ENCODE measurements at places on chromosomes 11 and 22.

GRCh38 chr11:54558919-54559318, 44.9 kb downstream of the OR4C46 start:
- DNase-seq: no peak

GRCh38 chr11:11280826-11281225, 72.2 kb downstream of the CSNK2A3 start:
- no peak for DNase-seq

DNA sequence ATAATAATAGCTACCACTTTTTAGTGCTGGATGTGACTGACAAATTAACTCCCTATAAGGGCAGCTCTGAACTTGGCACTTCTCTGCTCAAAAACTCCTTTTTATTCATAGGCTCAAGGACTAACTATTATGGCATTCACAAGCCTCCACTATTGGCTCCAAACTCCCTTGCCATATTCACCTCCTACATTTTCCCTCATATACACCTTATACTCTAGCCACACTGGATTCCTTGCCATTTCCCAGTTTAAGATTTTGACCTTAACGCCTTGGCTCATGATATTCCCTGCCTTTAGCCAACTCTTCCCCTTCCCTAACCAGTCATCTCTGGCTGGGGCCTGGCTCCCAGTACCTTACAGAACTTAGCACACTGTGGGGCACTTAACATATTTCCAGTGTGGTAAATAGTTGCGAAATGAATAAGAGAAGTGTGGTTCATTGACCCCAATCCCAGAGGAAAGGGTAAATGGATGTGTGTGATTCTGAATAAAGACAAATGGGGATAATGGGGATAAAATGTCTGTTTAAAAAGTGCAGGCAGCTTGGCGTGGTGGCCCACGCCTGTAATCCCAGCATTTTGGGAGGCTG, 40.0 kb upstream of the SORL1 start:
- no peak for DNase-seq

DNA sequence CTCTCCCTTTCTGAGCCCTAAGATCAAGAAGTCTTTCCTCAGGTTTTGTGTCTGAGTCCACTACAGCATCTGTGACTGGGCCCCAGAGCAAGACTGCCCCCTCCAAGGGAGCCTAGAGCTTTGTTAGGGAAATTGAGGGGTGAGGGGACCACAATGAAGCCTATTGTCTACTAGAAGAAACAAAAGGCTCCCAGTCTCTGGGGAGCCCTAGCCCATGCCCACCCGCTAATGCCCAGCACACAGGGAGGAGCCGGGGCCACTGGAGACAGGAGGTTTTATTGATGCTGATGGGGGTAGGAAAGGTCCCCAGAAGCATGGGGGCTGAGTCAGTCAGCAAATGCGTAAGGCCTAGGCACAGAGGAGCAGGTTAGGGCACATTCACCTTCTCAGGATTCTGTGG, 14.0 kb downstream of the RHOG start:
- DNase-seq: no peak

DNA sequence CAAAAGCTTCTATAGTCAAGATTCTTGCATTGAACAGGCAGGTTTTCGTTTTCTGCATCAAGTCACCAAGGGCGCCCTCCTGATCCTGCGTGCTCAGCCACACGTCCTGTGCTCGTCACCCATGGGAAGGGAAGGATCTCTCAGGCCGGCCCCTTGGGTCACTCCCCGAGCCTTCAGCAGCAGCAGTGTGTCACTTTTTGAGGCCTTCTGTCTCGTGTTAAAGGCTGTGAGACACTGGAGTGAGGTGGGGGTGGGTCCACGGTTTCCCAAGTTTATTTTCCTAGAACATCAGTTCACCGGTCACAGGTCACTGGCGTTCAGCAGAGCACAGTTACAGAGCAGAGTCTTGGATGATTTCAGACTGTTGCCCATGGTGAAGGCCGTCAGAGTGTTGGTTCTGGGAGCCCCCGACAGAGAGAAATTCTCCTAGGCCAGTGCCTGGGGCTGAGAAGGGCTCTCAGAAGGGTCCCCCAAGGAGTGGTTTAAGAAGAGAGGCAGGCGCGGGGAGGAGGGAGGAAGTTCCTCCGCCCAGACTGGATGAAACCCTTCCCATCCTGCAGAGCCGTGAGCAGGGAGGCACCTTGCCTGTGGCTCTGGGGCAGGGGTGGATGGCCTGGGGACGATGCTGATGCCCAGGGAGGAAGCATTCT, 13.5 kb upstream of the ADORA2A start:
- no peak for DNase-seq

- no peak for DNase-seq
Measured at GRCh38 chr11:65428578-65429067, 6.0 kb downstream of the NEAT1 start.

- no peak for DNase-seq
Measured at GRCh38 chr22:39251762-39252460, 7.1 kb upstream of the PDGFB start.

DNA sequence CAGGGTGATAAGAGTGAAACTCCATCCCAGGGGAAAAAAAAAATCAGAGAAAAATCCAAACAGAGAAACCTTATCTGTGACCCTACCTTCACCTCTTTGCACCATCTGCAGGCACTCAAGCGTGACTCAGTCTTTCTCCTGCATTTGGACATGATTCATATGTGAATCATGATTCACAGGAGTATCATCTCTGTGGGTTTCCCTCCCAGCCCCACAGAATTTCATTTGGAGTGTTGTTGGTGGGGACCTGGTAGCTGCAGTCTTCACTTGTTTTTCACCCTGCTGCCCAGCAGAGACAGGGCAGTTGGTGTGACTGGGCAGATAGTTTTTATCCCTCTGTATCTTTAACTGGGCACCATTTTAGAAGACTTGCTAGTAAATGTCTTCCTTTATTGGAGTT, 75.7 kb downstream of the DEPDC5 start:
- DNase-seq: peak; percentile 64

GRCh38 chr11:119550053-119550752, 127.2 kb upstream of the THY1 start:
- DNase-seq: no peak
